ENCODE measurements at places on chromosomes 6 and 20.
A peak's percentile ranks its signal among the peaks of the same experiment; 100 is the strongest.

GRCh38 chr20:40848526-40848925, 159.5 kb upstream of the MAFB start:
- no peak overlapping the region for H3K27ac ChIP-seq
- no peak overlapping the region for H3K4me3 ChIP-seq
- H3K4me1 ChIP-seq, result no peaks in the 10 kb centered on the region
- H3K27me3 ChIP-seq, result no peaks in the 10 kb centered on the region
- no peak for DNase-seq
- H3K36me3 ChIP-seq, result no peaks in the 10 kb centered on the region

GRCh38 chr6:163706500-163707087, 292.1 kb downstream of the QKI start:
- no peaks in the 10 kb centered on the region for H3K27me3 ChIP-seq
- DNase-seq, result no peak
- H3K4me3 ChIP-seq, result no peak overlapping the region
- H3K4me1 ChIP-seq, result peaks cover 54% of the 10 kb centered on the region
- H3K36me3 ChIP-seq, result no peaks in the 10 kb centered on the region

DNA sequence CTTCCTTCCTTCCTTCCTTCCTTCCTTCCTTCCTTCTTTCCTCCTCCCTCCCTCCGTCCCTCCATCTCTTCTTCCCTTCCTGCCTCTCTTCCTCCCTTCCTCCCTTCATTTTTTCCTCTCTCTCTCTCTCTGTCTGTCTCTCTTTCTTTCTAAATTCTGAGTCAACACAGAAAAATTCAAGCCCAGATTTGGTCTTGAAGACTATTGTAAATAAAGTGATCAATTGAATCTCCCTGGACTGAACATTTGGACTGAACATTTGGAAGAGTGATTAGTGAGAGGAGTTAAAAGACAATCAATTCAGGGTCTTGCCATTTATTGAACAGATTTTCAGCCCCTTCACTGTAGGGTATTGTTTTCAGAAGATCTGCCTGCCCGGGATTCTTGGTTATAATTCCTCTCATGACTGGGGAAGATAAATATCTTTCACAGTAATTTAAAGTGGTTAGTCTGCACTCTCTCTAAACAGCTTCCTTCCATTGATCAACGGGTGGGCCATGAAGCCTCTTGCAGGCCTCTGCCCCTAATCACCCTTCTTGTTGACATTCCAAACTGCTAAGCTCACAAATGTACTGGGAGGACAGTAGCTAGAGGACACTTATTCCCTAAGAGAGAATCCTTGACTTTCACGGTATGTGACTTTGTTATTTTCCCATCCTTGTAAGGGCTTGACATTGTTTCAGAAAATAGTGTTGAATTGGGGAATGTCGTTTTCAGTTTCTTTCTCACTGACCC, 101.7 kb upstream of the BMP2 start:
- no peak for DNase-seq
- no peaks in the 10 kb centered on the region for H3K27me3 ChIP-seq
- no peak overlapping the region for H3K27ac ChIP-seq
- H3K4me3 ChIP-seq, result no peak overlapping the region
- H3K36me3 ChIP-seq, result no peaks in the 10 kb centered on the region

- no peak overlapping the region for H3K4me3 ChIP-seq
- no peaks in the 10 kb centered on the region for H3K36me3 ChIP-seq
- H3K4me1 ChIP-seq, result no peaks in the 10 kb centered on the region
- no peak for DNase-seq
These were observed 466.5 kb upstream of the RNF217 start for GRCh38 chr6:124495665-124496190.

- no peaks in the 10 kb centered on the region for H3K27me3 ChIP-seq
- DNase-seq, result no peak
- no peaks in the 10 kb centered on the region for H3K36me3 ChIP-seq
- no peaks in the 10 kb centered on the region for H3K4me1 ChIP-seq
- H3K4me3 ChIP-seq, result no peak overlapping the region
These were observed 108.7 kb upstream of the CNKSR3 start for GRCh38 chr6:154619146-154619545.

- H3K4me3 ChIP-seq, result no peak overlapping the region
- no peak for DNase-seq
- peaks cover 36% of the 10 kb centered on the region for H3K36me3 ChIP-seq
- no peaks in the 10 kb centered on the region for H3K4me1 ChIP-seq
- no peak overlapping the region for H3K27ac ChIP-seq
These were observed 22.3 kb downstream of the LAMA5 start for GRCh38 chr20:62344782-62345181.

GRCh38 chr6:69735027-69735426, 61.8 kb downstream of the LMBRD1 start:
- no peak overlapping the region for H3K4me3 ChIP-seq
- H3K27me3 ChIP-seq, result no peaks in the 10 kb centered on the region
- no peak overlapping the region for H3K27ac ChIP-seq
- no peaks in the 10 kb centered on the region for H3K4me1 ChIP-seq
- peaks cover 13% of the 10 kb centered on the region for H3K36me3 ChIP-seq
- no peak for DNase-seq

DNA sequence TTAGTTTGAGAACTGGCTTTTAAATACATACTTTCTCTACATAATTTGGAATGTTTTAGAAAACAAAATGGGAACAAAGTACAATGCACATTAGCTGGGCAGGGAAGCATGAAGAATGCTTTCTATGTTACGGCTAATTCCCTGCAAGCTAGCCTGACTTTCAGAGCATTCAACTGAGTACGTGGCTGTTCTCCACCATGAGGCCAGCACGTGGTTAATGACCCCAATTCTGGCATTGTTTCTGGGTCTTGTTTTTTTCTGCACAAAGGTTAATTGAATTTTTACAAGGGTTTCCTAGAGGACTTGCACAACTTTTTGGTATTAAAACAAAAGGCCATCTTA, 208.6 kb upstream of the AGPAT4 start:
- no peak overlapping the region for H3K4me3 ChIP-seq
- H3K36me3 ChIP-seq, result no peaks in the 10 kb centered on the region
- no peak for DNase-seq
- H3K27me3 ChIP-seq, result no peaks in the 10 kb centered on the region

DNA sequence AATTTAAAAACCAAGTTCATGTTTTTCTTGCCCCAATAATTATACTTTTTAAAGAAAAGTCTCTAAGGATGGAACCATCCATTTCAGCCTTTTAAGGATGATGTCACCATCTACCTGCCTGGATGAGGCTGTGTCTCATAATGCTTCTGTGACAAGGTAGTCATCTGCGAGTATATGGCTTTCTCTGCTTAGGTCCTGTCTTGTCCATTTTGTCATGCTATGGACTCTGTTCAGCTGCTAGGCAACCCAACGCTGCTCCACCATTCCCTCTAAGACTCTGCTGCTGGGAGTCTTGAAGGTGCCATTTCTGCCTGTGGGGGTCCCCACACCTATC, 459.8 kb upstream of the RUNX2 start:
- no peak overlapping the region for H3K4me3 ChIP-seq
- H3K4me1 ChIP-seq, result no peaks in the 10 kb centered on the region
- H3K36me3 ChIP-seq, result no peaks in the 10 kb centered on the region
- no peak for DNase-seq
- no peaks in the 10 kb centered on the region for H3K27me3 ChIP-seq

DNA sequence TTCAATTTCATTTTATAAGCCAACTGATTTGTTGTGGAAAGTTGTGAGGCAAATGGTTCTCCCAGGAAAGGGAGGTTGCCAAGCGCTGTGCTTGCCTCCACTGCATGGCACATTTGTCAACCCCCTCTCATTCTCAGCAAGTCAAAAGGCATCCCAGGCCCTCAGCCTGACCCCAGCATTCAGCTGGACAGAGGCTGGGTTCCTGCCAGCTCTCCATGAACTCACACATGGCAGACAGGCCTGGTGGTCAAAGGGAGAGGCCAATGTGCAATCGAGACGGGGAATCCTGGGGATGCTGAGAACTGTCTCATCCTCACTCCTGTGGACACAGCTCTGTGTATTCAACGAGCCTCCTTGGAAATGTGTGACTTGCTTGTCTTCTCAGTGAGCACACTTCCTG, 106.0 kb upstream of the CDH4 start:
- H3K4me1 ChIP-seq, result no peaks in the 10 kb centered on the region
- no peaks in the 10 kb centered on the region for H3K27me3 ChIP-seq
- no peak overlapping the region for H3K27ac ChIP-seq
- H3K36me3 ChIP-seq, result no peaks in the 10 kb centered on the region
- H3K4me3 ChIP-seq, result no peak overlapping the region
- DNase-seq, result no peak

DNA sequence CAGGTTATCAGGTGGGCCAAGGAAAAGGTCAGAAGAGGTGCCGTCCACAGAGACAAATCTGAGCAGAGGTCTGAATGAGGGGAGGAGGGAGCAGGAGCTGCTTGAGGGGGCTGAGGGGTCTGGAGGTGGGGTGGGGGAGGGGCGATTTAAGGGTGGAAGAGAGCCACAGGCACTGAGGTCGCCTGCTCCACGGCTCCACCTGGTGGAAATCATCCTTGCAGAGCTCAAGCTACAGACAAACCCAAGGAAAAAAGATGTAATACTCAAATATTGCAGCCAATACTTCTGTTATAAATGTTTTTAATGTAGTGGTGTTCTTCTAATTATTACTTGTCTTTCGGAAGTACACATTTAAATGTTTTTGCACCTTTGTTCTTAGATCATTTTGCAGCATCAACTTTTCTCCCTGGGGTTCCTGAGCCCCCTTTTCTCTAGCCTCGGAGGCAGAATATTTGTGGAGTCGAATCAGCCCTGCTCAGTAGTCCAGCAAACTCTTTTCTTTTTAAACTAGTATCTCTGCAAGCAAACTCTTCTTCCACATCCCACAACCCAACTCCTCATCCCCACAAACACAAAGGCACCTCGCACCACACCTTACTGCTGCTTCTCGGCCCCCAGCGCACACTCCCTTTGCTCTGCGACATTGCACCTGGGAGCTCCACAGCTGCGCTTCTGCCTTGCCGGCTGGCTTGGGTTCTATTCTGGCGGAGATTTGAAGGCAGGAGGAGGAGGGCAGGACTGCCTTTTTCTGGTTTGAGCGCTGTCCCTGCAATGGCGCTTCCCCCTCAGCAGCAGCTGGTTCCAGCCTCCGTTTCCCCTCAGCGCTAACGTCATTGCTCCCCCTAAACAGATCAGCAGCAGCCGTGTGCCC, 51.0 kb upstream of the TFAP2A start:
- H3K4me3 ChIP-seq, result no peak overlapping the region
- no peaks in the 10 kb centered on the region for H3K36me3 ChIP-seq
- H3K27ac ChIP-seq, result no peak overlapping the region

DNA sequence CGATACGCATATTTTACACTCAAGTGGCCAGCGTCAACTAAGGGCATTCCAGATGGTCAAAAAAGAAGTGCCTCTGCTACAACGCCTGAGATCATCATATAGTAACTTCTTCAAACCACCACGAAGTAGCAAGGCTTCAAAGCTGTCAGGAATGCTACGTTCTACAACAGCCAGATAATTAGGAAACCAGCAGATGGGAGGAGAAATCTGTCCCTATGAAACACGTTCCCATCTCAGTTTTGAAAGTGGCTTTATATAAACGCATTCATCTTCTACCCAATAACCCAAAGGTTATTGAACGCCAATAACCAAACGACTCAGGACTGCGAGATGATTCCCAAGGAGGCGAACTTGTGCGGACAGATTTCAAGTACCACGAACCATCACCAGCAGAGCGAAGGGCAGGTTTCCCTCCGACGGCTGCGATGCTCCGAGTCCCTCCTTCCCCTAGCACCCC, 1.2 kb downstream of the ABHD12 start:
- DNase-seq, result no peak
- H3K27me3 ChIP-seq, result no peaks in the 10 kb centered on the region
- H3K36me3 ChIP-seq, result no peaks in the 10 kb centered on the region
- H3K27ac ChIP-seq, result peak overlapping the region; percentile 87

DNA sequence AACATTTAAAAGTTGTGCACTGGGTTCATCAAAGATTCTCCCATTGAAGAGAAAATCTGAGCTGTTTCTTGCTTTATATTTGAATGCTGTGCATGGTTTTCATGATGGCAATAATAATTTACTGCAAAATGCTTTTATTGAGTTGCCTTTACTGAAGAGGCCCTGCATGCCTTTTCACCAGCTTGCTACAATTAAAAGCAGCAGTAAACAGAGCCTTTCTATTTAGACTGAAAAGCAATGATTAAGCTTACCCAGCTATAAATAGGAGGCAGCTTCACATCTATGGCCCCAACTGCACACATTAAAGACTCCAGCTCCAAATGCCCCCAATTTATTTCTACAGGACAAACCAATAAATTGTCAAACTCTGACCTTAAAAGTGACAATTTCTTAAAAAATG, 70.3 kb downstream of the ANKEF1 start:
- no peaks in the 10 kb centered on the region for H3K36me3 ChIP-seq
- DNase-seq, result no peak
- no peaks in the 10 kb centered on the region for H3K4me1 ChIP-seq
- H3K27me3 ChIP-seq, result no peaks in the 10 kb centered on the region

GRCh38 chr6:101578306-101578705, 184.8 kb downstream of the GRIK2 start:
- no peaks in the 10 kb centered on the region for H3K36me3 ChIP-seq
- DNase-seq, result no peak
- H3K27ac ChIP-seq, result no peak overlapping the region
- no peaks in the 10 kb centered on the region for H3K27me3 ChIP-seq

- H3K36me3 ChIP-seq, result no peaks in the 10 kb centered on the region
- peaks cover 12% of the 10 kb centered on the region for H3K4me1 ChIP-seq
- no peak overlapping the region for H3K4me3 ChIP-seq
- no peak overlapping the region for H3K27ac ChIP-seq
- H3K27me3 ChIP-seq, result no peaks in the 10 kb centered on the region
- DNase-seq, result no peak
These were observed 17.3 kb upstream of the THBD start for GRCh38 chr20:23066772-23067171.

DNA sequence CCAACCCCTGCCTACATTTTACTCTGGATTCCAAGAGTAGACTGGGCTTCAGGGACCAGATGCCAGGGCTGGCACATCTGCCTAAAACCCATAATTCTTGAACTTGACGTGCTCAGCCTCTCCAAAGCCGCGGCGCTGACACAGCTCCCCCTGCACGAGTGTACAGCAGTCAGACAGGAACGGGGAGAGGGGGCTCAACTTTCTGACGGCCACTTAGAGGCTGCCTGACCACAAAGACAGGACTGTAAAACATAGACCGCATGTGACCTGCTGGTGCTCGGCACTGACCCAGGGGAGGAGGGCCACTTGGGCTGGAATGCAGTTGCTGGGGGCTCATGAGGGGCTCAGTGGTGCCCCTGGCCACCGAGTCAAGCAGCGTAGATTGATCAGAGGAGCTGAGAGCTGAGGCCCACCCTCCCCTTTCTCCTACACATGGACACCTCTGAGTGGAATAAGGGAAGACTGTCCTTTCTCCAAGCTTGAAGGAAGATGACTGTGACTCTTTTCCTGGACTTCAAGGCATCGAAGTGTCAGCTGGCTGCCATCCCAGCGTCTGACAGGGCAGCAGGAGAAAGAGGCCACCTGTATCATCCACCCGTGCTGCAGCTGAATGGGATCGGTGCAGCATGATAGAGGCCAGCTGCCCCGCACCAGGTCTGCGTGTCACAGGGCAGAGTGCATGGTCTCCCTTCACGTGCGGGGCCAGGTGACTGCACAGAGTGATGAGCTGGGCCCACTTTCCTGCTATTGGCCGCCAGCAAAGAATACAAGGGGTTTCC, 171.3 kb upstream of the AGPAT4 start:
- H3K36me3 ChIP-seq, result no peaks in the 10 kb centered on the region
- DNase-seq, result no peak
- no peaks in the 10 kb centered on the region for H3K27me3 ChIP-seq
- peaks cover 5% of the 10 kb centered on the region for H3K4me1 ChIP-seq
- no peak overlapping the region for H3K27ac ChIP-seq
